Daoy (cell line): ENCODE measurements at places on chromosomes 6 and 20. TPM values are rescaled to one million over a fixed set of nuclear protein-coding genes. Genes with fewer than 3 reads are reported as not detected.
A peak's percentile ranks its signal among the peaks of the same experiment; 100 is the strongest.

The RREB1 gene
- 7.0 and 7.9 TPM in 2 replicates for total RNA-seq

The BCAS1 gene
- total RNA-seq = not detected in 2 replicates

The UNC5CL gene
- total RNA-seq = 0.11 TPM in 1 of 2 replicates, not detected in the other

The KIF16B gene
- total RNA-seq = 3.2 and 6.1 TPM in 2 replicates

The DEFB126 gene
- not detected in 2 replicates for total RNA-seq

DNA sequence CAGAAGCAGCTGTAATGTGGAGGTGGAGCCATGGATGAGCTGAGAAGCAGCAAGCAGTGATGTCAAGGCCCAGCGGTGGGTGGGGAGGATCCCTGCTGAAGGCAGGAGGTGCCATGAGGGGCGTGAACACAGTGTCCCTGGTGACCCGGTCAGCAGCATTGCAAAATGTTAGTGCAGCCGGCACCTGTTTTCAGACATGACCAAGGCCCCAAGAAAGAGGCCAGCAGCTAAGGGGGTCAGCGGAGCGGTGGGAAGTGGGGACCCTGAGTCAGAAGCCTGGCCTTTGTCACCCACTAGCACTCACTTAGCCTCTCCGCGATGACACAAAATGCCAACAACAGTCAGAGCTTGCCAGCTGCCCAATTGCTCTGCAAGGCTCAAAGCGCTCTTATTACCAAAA lies 51.9 kb downstream of the TMEM242 start:
- no peak for DNase-seq

DNA sequence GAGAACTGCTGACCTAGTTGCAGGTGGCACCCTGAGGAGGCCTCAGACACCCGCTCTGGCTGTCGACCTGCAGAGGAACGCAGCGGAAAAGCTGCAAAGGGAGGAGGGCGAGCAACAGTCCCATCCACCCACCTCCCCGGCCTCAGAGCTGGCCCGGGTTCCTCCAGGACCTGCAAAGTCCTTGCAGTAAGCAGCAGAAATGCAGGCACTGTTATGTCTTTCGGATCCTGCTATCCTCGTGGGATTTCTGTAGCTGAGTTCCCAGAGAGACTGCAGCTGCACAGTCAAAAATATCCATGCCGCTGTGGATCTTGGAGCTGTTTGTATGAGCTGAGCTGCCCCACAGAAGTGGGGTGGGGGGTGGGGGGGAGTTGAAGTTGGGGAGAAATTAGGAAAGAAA lies 251.3 kb downstream of the ANKRD60 start:
- DNase-seq = no peak

DNA sequence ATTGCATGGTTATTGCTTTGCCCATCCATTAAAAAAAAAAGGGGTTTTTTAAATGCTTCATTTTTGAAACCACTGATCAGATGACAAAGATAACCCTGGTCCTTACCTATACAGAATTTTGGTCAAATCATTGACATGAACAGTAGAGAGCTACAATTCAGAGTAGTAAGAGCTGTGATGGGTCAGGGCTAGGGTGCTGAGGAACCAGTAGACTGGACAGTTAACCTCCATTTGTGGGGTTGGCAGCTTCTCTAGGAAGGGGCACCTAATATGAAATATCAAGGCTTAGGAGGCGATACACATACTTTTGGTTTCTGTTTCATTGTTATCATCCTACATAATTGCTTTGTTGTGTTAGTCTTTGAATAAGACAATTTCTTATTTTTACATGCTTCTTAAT lies 55.1 kb downstream of the ORC3 start:
- no peak for DNase-seq

GRCh38 chr6:97812940-97813339 lies 529.9 kb upstream of the MMS22L start:
- DNase-seq = no peak

DNA sequence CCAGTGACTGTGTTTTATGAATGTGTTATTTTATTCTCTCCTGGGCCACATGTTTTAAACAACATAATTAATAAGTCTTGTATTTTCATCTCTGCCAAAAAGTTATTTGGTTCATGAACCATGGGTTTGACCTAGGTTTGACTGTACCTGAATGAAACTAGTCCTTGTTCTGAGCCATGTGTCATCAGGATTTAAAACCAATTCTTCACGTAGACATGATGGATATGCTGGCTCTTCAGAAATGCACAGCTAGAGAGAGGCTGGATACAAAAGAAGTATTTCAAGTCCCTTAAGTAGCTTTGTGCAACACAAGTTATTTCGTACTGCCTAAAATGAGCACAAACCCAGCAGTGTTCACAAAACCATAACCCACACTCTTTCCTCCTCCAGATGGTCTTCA lies 116.1 kb downstream of the IBTK start:
- DNase-seq = no peak

DNA sequence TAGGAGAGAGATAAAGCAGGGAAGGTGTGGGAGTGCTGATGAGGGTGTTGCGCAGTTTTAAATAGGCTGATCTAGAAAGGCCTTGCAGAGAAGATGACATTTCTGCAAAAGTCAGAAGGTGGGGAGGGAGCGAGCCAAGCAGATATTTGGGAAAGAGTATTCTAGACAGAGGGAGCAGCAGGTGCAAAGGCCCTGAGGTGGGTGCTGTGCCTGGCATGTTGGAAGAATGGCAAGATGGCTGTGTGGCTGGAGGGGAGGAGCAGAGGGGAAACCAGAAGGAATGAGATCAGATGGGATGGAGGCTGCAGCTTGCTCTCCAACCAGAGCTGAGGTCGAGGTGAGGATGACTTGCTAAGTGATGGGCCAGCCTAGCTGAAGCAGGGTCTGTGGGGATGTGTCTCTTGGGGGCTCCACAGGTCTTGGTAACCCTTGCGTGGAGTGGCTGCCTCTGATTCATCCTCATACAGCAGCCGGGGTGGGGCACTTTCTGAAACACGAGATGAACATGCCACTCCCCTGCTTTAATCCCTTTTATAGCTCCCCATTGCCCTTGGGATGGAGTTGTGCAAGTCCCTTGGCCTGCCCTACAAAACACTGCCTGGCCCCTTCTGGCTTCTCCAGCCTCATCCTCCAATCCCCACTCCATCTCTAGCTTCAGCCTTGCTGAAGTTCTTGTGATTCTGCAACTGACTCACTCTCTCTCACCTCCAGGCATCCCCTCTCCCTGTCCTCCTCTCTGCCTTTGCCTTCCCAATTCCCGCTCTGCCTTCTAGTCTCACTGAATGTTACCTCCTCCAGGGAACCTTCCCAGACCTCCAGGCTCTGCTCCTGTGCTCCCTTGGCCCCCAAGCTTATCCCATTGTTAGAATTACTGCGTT lies 94.1 kb downstream of the CDH22 start:
- peak; percentile 25 for DNase-seq

DNA sequence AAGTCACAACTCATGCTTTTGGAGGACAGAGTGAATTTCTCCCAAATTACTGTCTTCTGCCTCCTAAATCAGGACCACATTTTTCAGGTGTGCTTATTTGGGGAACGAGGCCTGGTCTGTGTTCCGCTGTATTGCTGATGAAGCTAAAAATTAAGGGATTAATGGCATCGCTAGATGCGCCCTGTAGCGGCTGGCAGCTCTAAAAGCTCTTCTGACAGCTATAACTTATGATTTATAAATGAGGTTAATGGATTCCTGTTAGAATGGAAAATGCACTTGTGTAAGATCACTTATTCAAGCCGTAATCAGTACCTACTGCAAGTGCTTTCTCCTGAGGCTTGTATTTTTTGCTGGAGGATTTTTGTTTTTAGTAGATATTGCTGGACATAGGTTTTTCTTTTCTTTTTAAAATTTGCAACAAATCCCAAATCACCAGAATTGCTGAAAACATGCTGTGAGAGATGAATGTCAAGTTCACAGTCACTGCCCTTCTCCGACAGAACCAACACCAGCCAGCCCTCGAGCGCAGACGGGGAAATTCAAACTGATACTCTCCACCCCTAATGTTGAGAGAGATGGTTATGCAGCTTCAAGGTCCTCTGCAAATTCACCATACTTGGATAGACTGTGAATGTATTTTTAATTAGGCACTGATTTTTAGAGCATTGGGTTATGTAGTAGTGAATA lies 49.1 kb downstream of the AKAP12 start:
- DNase-seq = no peak

- no peak for DNase-seq
Measured at GRCh38 chr20:63672666-63673065, 14.6 kb downstream of the RTEL1 start.

- peak; percentile 55 for DNase-seq
Measured at GRCh38 chr6:12504325-12504966, 212.1 kb upstream of the PHACTR1 start.

DNA sequence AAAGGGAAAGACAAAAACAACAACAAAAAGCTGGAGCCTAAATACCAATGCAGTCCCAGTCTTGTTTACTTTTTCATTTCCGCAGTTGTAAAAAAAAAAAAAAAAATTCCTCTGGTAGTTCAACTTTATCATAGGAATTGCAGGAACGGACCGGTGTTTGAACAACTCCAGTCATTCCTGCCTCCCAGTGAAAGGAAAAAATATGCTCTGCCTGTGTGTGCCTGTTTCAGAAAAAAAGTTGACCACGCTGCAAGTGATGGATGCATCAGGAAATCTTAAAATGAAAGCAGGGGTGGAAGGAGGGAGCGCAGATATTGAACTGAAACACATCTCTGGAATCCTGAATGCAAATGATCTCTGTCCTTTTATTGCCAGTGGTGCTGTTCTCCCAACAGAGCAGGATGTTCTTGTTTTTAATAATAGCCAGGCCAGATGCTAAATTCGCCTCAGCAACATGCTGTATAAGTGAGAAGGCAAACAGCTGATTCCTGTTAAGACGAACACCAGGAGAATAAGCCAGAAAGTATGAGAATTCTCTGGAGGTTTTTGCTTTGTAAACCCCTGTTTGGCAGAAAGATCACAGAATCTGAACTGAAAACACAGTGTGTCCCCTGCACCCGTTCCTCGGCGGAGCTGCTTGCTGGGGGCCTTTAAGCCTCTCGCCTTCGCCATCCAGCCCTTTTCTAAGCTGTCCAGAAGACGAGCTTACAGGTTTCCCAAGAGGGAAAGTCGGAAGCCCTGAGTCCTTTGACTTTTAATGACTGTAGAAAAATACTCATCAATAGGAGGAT lies 178.4 kb upstream of the SUPT3H start:
- DNase-seq = no peak
